ENCODE measurements at places on chromosomes 16 and 17.

DNA sequence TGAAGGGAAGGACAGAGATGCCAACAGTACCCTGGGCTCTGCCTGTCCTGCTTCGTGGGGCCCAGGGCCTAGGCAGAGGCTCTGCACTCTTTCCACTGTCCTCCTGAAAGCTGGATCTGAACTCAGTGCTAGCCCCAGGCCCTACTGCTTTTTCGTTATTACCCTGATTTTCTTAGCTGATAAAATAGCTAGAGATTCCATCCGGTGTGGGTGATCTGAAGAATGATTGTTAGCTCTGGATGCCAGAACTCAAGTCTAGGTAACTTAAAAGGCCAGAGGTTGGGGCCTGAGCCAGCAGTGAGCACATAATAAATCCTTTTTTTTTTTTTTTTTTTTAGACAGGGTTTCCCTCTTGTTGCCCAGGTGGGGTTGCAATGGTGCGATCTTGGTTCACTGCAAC, 1.8 kb upstream of the MYBBP1A start:
- H3K4me3 ChIP-seq, result no peak overlapping the region
- DNase-seq, result no peak
- H3K27me3 ChIP-seq, result no peaks in the 10 kb centered on the region
- peaks cover 19% of the 10 kb centered on the region for H3K36me3 ChIP-seq

GRCh38 chr16:87200637-87201036, 116.6 kb downstream of the C16orf95 start:
- no peak for DNase-seq
- no peak overlapping the region for H3K4me3 ChIP-seq
- no peaks in the 10 kb centered on the region for H3K36me3 ChIP-seq
- H3K27ac ChIP-seq, result no peak overlapping the region

GRCh38 chr16:29784157-29784556, 6.1 kb downstream of the ZG16 start:
- no peaks in the 10 kb centered on the region for H3K4me1 ChIP-seq
- H3K4me3 ChIP-seq, result no peak overlapping the region
- DNase-seq, result no peak
- H3K27ac ChIP-seq, result no peak overlapping the region

DNA sequence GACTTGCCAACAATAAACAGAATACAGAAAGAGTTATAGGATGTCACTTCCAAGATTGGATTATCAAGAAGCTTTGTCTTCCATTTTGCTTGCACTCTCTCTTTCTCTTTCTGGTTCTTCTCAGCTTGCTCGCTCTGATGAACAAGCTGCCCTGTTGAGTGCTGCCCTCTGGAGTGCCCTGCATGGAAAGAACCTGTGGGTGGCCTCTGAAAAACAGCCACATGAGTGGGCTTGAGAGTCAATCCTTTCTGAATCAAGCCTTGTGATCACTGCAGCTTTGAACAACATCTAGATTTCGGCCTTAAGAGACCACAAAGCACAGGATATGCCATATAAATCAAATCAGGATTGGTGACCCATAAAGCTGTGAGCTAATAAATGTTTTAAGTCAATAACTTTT, 185.1 kb downstream of the KIF2B start:
- no peaks in the 10 kb centered on the region for H3K4me1 ChIP-seq
- no peak overlapping the region for H3K27ac ChIP-seq
- no peak overlapping the region for H3K4me3 ChIP-seq
- no peak for DNase-seq

DNA sequence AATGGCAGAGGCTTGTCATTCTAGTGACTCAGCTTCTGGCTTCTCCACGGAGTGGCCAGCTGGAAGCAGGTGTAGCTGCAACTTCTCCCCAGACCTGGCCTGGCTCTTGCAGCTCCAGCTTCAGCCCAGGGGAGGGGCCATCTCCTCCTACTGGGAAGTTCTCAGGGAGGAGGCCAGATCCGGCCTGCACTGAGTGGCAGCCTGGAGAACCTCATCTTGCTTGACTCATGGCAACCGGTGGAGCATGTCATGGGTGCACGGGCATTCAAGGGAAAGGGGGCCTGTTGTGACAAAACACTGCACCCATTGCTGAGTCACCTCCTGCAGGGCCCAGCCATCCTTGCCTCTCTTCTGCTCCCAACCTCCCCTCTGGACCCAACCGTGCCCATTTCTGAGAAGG, 273.9 kb upstream of the MAF start:
- H3K4me1 ChIP-seq, result no peaks in the 10 kb centered on the region
- no peak for DNase-seq
- no peaks in the 10 kb centered on the region for H3K36me3 ChIP-seq
- no peak overlapping the region for H3K27ac ChIP-seq
- peaks cover 46% of the 10 kb centered on the region for H3K27me3 ChIP-seq

DNA sequence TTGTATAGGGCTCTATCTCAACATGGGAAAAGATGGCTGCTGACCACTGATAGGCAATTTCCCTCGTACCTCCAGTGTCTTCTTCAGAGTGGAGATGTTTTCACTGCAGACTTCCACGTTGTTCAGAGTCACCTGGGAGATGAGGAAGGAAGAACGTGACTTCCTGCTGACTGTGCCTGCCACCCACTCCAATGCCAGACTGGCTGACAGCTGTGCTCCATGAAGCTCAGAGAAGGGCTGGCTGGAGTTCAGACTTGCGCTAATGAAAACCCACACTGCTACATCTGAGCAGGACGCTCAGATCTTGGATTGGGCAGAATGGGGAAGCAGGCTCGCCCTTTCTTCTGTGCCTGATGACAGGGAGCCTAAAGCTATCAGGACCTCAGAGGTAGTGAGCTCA, 33.1 kb downstream of the COG4 start:
- H3K27me3 ChIP-seq, result no peaks in the 10 kb centered on the region
- H3K27ac ChIP-seq, result no peak overlapping the region
- no peaks in the 10 kb centered on the region for H3K4me1 ChIP-seq
- DNase-seq, result no peak

- peak overlapping the region; percentile 78 for H3K4me3 ChIP-seq
- peak overlapping the region; percentile 91 for H3K27ac ChIP-seq
- peaks cover 15% of the 10 kb centered on the region for H3K4me1 ChIP-seq
- DNase-seq, result peak; percentile 91
- H3K36me3 ChIP-seq, result peaks cover 21% of the 10 kb centered on the region
Observed at GRCh38 chr17:8163978-8164814, 1.4 kb upstream of the VAMP2 start.

GRCh38 chr16:71526111-71526631, at the start of gene CHST4:
Gene CHST4 (plus strand): TSS chr16:71526426. CDS start chr16:71536678, 10,252 bp downstream.
- H3K36me3 ChIP-seq, result no peaks in the 10 kb centered on the region
- H3K27me3 ChIP-seq, result no peaks in the 10 kb centered on the region
- DNase-seq, result peak; percentile 96

GRCh38 chr17:80948019-80948975, 43.3 kb upstream of the CHMP6 start:
- DNase-seq, result no peak
- H3K36me3 ChIP-seq, result peaks cover 21% of the 10 kb centered on the region
- H3K27me3 ChIP-seq, result no peaks in the 10 kb centered on the region
- no peak overlapping the region for H3K4me3 ChIP-seq
- H3K4me1 ChIP-seq, result no peaks in the 10 kb centered on the region

Data from endodermal cell (in vitro differentiated cells).